Heart left ventricle (tissue), 16 donors: ENCODE measurements at places on chromosomes 2 and 18. TPM values are rescaled to one million over a fixed set of nuclear protein-coding genes. Genes with fewer than 3 reads are reported as not detected.
A peak's percentile ranks its signal among the peaks of the same experiment; 100 is the strongest.

Gene NPAS2
- 29.5 TPM for total RNA-seq

Gene RAB3GAP1
- total RNA-seq = 56.4 TPM

Gene TET3
- total RNA-seq = 2.5 TPM

DNA sequence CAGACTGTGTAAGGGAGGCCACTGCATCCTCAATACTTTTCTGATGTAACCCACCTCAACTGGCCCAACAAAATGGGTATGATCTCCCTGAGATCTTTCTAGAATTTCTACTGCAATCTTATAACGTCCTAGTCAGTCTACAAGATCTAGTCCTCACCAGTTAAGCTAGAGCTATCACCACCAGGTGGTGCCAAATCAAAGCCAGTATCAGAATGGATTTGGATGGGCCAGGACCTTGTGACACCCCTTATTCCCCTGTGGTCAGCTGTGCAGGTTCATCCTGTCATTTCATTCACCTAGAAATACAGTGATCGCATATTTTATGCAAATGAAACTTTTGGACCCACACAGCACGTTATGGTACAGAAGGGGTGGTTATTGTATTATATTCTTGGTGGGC is 90.3 kb downstream of the OLA1 start:
- DNase-seq = no peak

DNA sequence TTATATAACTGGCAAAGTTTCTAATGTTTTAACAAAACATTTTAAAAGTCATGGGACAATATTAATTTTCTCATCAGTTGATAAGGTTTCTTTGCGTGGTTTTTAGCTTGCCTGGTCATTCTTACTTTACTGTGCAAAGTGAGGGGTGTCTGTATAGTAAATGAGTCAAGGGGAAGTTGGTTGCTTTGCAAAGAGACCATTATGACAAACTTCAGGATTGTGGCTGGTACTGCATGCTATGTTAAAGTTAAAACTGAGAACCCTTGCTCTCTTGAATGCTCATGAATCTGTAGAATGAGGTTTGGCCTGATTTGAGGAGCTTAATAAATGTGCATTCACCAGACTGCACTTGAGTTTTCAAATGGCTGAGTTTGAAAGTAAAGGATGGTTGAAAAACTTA is 47.0 kb downstream of the COL4A4 start:
- no peak for DNase-seq

DNA sequence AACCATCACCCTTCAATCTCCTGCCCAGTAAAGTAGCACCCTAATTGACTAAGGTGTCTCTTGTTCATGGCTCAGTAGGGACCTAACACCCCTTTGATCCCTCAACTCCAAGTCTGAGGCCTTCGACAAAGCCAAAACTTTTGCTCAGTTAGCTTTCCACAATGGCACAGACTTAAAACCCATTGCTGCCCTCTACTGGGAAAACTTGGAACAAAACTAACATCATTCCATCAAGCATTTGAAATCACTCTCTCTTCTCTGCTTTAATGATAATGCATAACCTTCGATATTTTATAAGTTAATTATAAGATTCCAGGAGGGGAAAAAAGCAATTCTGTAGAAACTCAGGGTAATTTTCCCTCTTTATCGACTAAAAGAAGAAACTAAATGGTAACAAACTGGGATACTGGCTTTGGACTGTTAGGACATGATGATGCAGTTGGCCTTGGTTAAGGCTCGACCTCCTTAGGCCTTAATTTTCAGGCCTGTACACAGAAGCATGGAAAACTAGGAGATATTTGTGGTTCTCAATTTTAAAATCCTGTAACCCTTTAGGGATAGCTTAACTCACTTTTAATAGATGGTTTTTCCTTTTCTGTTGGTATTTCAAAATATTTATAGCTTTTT is 127.8 kb downstream of the STK39 start:
- DNase-seq = no peak

DNA sequence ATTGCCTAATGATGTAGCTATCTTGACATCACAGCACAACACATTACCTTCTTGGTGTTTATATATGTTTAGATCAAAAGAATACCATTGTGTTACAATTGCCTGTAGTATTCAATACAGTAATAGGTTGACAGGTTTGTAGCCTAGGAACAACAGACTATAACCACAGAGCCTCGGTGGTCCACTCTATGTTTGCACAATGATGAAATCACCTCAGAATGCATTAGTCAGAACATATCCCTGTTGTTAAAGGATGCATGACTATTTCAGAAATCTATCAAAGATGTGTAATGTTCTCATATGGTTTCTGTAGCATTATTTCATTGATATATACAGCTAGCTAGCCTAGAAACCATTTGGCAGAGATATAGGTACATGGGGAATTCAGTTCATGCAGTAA is 8.9 kb downstream of the METTL5 start:
- DNase-seq = no peak

- DNase-seq = peak; percentile 6
Observed at GRCh38 chr2:120842456-120843439, 107.1 kb downstream of the GLI2 start.
